ENCODE measurements at places on chromosomes 5 and 9.

DNA sequence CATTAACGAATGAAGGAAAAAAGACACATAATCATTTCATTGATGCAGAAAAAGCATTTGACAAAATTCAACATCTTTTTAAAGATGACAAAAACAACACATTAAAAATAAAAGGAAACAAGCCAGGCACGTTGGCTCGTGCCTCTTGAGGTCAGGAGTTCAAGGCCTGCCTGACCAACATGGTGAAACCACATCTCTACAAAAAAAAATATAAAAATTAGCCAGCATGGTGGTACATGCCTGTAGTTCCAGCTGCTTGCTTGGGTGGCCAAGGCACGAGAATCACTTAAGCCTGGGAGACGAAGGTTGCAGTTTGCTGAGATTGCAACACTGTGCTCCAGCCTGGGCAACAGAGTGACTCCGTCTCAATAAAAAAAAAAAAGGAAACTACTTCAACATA, 77.0 kb downstream of the ERCC6L2 start:
- DNase-seq: no peak

DNA sequence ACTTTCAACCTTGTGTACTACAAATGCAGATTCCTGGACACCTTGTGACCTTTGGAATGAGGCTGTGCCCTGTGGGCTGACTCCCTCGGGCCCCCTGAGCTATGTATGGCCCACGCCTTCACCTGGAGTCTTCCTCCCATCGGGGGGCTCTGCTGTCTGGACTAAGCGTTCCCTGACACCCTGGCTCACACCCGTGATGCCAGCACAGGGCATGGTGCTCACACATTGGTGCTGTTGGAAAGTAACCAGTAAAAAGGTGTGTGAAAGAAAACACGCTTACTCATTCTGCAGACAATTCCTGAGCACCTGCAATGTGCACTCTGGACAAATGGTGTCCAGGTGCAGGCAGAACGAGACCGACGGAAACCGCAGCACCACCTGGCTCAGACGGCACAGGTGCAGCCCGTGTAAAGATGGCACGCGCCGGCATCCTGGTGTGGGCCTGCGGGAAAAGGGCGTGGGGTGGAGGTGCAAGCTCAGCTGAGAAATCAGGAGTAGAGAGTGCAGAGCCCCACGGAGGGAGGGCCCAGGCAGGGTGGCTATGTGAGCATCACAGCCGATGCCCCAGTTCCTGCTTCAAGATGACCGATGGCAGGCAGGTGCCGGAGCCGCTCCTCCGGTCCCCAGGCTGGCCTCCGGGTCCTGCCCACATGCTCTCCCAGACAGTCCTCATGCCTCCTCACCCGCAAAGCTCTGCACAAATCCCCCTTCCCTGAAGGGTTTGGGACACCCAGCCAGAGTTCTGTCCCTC, 11.0 kb downstream of the LPCAT1 start:
- no peak for DNase-seq

- DNase-seq: no peak
Measured at GRCh38 chr5:115431116-115431515, 113.5 kb downstream of the FEM1C start.

GRCh38 chr5:168714046-168714445, 134.9 kb upstream of the PANK3 start:
- DNase-seq: no peak

DNA sequence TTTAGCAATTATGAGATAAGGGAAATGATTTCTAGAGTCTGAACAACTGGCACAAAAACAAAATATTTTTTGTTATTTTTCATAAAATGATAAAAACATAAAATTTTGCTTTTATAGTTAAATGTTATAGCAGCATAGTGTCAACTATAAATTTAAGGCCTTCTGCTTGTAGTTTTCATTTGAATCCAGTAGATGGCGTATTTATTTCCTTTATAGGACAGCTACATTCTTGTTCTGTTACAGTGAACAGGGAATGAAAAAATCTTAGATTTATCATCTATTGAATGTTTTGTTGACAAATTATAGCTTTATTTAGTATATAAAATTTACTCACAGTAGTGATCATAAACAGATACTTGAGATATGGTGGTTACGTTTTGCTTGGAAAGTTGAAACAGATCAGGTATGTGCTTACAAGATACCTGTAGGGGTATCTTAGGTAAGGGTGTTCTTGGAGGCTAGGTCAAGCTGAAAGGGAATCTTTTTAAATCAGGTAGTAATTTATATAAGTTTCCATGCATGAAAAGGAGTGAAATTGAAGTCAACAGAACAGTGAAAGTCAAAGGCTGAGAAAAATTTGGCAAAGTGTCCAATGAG, 239.3 kb upstream of the GRIN3A start:
- no peak for DNase-seq

DNA sequence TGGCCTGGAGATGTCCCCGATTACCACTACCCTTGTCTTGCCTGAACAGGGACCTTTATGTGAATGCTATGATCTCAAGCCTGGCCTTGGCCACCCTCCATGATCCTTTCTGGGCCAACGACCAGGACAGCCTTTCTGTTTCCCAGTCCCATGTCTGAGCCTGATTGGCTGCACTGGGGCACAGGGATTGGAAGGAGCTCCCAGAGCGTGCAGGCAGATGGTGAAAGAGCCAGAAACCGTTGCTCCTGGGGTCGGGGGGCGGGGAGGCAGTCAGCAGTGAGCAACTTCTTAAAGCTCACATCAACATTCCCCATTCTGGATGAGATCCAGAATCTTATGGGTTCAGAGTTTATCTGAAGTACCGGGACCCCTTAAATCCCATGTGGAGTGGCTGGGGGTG, 84.4 kb downstream of the INSYN2B start:
- DNase-seq: no peak

- DNase-seq: no peak
Measured at GRCh38 chr9:129517006-129517405, 103.9 kb downstream of the C9orf50 start.

GRCh38 chr9:130073373-130073772, 19.7 kb downstream of the GPR107 start:
- no peak for DNase-seq

DNA sequence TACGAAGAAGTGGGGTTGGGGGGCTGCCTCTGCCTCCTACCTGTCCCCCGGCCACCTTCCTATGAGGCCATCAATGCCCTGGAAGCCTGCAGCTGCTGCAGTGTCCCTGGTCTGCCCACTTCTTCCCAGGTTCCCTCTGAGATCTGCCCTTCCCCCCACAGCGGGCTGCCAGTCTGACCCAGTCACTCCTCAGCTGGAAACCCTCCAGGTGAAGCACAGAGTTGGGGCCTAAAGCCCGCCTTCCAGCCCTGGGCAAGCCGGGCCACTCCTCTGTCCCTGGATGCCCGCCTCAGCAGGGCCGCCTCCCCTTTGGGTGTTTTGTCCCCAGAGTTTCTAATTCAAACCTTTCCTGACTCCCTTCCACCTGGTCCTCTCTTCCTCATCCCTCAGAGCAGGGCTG, 137.0 kb downstream of the RXRA start:
- no peak for DNase-seq

DNA sequence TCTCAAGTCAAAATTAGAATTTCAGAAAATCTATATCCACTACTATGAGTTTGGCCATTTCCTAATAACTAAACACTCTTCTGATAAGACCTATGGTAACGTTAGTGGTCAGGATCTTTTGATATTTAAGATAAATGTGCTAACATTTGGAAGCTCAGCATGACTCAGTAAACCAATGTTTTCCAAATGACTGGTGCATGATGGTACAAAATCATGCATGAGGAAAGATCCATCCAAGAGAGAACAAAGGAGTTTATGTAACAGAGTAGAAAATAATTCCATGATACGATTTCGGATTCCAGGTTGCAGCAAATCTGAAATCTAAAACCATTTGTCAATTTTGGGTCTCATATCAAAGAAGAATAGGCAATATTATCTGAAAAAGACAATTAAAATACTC, 279.2 kb downstream of the NSG2 start:
- no peak for DNase-seq

DNA sequence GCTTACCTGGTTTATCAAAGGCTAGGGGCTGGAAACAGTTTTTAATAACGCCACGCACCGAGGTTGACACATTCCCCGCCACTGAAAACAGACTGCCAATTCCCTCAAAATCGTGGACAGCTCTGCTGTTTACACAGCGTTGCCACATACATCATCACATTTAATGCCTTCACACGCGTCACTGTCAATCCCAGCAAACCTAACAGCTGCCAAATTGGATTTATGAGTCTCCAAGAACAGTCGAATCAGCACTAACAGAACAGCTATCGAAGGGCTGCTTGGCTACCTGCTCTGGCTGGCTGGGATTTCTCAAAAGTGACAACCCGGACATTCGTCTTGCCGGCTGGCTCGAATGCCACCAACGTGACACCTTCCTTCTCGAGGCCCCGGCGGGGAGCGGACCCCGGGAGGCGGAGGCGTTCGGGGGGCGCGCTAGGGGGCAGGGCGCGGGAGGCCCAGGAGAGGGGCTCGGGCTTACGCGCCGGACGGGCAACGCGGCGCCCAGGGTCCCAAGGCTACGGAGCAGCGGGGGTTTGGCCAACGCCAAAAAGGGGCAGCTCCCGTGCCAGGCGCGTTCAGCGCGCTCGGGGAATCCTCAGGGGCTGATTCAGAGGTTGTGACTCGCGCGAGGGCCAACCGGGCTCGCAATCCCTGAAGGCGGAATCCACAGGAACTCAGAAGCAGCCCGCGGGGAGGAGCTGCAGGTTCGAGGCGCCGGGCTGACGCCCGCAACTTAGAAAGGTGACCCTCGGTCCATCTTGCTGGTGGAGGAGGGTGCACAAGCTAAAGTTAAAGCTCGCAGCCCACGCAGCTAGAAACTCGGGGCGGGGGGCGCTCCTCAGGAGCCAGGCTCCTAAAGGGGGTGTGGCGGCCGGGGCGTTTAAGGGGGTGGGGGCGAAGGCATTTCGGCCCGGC, 1.2 kb downstream of the CDC14B start:
- no peak for DNase-seq

- no peak for DNase-seq
Measured at GRCh38 chr5:77936365-77936693, 160.2 kb upstream of the TBCA start.

- no peak for DNase-seq
Measured at GRCh38 chr5:173895401-173896165, 7.4 kb downstream of the CPEB4 start.

DNA sequence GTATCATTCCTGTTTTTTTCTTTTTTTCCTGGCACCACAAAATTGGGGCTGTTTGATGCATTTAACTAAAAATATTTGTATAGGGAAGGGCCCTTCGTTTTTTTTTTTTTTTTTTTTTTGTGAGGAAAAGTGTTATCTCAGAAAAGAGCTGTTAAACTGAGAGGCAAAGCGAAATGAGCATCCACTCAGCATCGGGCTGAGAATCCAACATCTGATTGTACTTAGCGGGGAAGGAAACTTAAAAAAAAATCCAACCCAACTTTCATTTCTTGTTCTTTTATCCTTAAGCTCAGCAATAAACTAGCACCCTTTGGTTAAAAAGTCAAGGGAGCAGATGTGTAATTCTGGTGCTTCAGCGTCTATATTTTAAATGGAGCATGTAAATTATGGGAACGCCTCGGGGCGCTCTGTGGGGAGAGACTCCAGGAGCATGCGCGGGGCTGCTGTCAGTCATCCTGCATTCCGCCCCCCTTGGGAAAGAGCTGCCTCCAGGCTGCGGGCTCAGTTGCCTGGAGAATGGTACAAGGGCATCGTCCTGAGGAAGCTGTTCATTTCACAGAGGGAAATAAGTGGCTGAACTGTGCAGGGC, 33.3 kb downstream of the DMRT2 start:
- no peak for DNase-seq

DNA sequence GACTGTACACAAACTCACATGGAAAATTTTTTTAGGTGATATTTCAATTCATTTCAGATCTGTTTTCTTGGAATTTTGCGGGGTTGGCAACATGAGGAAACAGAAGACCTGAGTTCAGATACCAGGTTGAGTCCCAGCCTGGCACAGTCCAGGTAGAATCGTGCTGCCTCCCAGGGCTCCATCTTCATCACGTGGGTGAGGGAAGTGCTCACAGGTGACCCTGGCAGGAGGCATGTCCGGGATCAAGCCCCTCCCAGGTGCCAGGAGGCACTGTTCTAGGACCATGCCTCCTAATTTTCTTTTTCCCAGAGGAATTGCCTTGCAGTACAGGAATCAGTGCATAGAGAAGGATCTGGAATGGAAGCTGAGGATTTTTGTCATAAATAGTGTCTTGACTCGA, 318.3 kb upstream of the IRX4 start:
- DNase-seq: no peak

- DNase-seq: no peak
Measured at GRCh38 chr9:28197653-28198052, 624.4 kb upstream of the C9orf72 start.

DNA sequence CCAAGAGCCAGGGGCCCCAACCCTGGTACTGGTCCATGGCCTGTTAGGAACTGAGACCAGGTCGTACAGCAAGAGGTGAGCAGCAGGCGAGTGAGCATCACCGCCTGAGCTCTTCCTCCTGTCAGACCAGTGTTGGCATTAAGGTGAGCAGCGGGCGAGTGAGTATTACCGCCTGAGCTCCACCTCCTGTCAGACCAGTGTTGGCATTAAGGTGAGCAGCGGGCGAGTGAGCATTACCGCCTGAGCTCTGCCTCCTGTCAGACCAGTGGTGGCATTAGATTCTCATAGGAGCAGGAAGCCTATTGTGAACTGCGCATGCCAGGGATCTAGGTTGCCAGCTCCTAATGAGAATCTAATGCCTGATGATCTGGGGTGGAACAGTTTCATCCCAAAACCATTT, 31.0 kb upstream of the UBE2QL1 start:
- DNase-seq: no peak

- no peak for DNase-seq
Measured at GRCh38 chr9:30673132-30673531, 1711.3 kb upstream of the ACO1 start.

DNA sequence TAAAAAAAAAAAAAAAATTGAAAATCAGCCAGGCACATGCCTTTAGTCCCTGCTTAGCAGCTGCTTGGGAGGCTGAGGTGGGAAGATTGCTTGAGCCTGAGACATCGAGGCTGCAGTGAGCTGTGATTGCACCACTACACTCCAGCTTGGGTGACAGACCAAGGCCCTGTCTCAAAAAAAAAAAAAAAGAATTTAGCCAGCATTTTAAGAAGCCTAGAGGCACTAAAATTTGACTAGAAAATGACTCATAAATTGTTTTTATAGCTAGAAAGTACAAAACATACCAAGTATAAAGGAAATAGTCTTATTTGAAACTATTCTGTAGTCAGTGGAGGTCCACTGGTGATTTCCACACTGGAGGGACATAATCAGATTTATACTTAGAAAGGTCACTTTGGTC, 17.5 kb downstream of the LRRC70 start:
- no peak for DNase-seq

- DNase-seq: no peak
Measured at GRCh38 chr9:97511655-97512427, 10.4 kb downstream of the TMOD1 start.

- no peak for DNase-seq
Measured at GRCh38 chr9:91419222-91420191, 4.1 kb downstream of the NFIL3 start.

- DNase-seq: no peak
Measured at GRCh38 chr9:100865111-100865510, 163.4 kb upstream of the PLPPR1 start.

- no peak for DNase-seq
Measured at GRCh38 chr9:88183798-88184495, 45.7 kb upstream of the SPATA31C2 start.
